ENCODE measurements at places on chromosomes 6 and 20.

GRCh38 chr6:167683028-167683862, 143.5 kb upstream of the AFDN start:
- DNase-seq = no peak

GRCh38 chr6:71031912-71032311, 75.1 kb upstream of the B3GAT2 start:
- no peak for DNase-seq

DNA sequence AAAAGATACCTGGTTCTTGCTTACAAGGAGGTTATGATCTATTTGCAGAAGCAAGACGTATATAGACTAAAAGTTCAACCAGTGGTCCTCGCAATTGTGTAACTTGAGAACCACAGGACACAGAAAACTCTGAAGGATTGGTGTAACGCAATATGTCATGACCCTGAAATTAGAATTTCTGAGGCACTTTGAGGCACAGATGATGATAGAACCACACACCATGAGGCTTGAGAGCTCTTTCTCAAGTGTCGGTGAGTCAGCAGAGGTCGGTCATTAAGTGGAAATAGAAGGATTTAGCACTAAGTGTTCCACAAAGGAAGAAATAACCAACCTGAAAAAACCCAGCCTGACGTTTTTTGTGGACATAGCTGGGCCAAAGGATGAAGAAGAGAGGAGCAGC, 15.3 kb upstream of the CCN2 start:
- DNase-seq = no peak

DNA sequence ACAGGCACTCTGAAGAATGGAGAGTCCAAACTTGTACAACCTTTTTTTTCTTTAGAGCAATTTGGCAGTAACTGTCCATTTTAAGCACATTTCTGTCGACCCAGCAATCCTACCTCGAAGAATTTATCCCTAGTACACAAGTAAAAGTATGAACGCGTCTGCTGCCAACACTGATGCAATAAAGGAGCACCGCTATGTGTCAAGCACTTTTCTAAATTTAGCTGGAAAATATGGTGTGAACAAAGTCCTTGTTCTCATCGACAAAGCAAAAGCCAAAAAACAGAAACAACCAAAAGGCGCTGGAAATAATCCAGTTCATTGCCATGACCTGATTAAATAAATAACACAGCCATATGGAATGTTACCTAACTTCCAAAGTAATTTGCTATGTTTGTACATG, 1.1 kb downstream of the DPM1 start:
- no peak for DNase-seq

GRCh38 chr6:29627755-29628418, 5.1 kb downstream of the GABBR1 start:
- DNase-seq = peak; percentile 58

DNA sequence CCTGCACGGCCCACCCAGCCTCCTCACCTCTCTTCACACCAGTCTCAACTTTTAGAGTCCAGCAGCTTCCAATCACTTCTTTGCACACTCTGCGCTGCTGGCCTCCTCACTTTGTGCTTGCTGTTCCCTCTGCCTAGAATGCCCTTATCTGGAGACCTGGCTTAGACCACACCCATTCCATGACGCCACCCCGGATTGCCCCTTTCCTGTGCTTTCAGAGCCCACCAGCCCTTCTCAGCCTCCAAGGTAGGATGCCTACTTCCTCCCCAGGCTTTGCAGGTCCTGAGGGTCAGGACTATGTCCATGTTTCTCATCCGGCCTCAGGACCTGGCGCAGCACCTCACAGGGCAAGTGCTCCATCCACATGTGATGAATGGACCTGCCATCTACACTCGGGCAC, 27.0 kb upstream of the AVP start:
- no peak for DNase-seq

GRCh38 chr20:44776980-44777379, 31.3 kb downstream of the KCNK15 start:
- no peak for DNase-seq

GRCh38 chr20:17379651-17380050, 151.5 kb downstream of the BFSP1 start:
- DNase-seq = no peak

DNA sequence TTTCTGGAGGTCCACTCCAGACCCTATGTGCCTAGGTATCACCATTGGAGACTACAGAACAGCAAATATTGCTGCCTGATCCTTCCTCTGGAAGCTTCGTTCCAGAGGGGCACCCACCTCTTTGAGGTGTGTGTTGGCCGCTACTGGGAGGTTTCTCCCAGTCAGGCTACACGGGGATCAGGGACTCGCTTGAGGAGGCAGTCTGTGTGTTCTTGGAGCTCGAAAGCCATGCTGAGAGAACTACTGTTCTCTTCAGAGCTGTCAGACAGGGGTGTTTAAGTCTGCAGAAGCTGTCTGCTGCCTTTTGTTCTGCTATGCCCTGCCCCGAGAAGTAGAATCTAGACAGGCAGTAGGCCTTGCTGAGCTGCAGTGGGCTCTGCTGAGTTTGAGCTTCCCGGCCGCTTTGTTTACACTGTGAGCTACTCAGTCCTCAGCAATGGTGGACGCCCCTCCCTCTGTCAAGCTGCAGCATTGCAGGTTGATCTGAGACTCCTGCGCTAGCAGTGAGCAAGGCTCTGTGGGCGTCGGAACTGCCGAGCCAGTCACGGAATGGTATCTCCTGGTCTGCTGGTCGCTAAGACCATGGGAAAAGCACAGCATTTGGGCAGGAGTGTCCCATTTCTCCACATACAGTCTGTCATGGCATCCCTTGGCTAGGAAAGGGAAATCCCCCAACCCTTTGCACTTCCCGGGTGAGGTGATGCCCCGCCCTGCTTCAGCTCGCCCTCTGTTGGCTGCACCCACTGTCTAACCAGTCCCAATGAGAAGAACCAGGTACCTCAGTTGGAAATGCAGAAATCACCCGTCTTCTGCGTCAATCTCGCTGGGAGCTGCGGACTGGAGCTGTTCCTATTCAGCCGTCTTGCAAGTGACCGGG, 32.5 kb upstream of the ASCC3 start:
- no peak for DNase-seq

DNA sequence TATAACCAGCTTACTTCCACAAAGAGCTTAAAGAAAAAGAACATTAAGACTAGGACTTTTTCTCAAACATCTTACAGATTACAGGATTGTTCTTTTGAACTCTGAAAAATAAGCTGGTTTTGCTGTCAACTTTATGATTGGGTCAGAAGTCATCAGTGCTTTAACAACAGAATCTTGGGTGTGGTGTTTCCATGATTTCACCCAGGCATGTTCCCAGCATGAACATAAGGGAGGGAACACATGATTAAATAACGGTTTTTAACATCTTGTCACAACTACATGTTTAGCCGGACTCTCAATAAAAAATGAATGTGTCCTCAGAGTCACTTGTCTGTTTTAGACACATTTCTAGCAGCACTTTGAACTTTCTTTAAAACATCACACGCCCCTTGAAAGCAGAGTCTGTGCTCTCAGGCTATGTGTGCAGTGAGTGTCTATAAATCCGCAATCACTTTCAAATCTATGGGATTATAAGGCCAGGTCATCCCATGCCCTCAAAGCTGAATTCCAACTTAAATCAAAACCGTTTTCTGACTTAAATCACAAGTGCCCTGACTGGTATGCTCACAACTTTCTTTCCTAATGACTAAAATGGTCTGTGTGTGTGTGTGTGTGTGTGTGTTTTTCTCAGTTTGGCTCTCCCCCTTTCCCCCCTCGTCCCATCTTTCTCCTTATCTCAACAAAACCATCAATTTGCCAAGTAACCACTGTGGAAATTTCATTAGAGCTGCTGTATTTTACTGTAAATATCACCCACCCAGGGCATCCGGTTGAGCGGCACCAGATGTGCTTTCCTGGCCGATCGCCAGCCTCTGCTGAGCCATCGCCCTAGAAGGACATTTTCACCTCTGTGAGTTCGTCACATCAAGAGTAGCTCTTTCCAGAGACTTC, 216.8 kb upstream of the DTNBP1 start:
- no peak for DNase-seq

GRCh38 chr6:108564178-108564577, 3.5 kb downstream of the FOXO3 start:
- DNase-seq = no peak

DNA sequence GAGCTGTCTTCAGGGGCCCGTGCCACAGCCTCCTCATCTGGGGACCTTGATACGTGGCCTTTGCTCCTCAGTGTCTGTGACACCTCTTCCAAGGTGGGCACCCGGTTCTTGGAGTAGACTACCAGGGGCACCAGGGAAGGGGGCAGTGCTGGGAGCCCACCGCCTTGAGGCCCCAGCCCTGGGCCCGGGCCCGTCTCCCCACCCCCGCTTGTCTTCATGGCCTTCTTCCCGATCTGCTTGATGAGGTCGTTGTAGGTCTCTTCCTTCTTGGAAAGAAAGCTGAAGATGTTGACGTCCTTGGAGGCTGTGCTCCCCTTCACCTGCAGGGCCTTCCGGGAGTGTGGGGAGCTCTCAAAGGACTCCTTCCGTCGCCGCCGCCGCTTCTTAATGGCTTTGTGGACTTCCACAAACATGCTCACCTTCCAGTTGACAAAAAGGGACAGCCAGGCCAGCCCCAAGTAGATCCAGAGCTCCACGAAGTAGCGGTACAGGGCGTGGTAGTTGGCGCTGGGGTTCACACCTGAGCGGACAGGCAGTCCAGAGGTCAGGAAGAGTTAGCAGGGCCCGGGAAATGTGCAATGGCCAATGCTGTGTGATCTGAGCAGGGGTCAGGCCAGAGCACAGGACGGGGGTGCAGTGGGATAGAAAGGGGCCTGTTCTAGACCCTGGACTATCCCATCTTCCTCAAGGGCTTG, 37.9 kb downstream of the KCNK5 start:
- no peak for DNase-seq

GRCh38 chr6:149988550-149989346, 25.0 kb downstream of the ULBP1 start:
- DNase-seq = no peak

DNA sequence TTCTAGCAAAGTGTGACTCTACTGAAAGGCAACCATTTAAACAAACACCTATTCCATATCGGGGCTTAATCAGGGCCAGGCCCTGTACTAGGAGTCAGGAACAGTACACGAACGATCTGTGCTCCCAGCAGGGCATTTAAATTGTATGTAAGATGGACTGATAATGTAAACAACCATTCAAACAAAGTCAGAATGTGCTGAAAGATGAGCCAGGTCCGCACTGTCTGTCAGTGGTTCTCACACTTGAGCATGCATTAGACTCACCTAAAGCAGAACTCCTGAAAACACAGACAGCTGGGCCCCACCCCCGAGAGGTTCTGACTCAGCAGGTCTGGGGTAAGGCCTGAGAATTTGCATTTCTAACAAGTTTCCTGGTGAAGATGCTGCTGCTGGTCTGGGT, 81.6 kb downstream of the PXDC1 start:
- no peak for DNase-seq

DNA sequence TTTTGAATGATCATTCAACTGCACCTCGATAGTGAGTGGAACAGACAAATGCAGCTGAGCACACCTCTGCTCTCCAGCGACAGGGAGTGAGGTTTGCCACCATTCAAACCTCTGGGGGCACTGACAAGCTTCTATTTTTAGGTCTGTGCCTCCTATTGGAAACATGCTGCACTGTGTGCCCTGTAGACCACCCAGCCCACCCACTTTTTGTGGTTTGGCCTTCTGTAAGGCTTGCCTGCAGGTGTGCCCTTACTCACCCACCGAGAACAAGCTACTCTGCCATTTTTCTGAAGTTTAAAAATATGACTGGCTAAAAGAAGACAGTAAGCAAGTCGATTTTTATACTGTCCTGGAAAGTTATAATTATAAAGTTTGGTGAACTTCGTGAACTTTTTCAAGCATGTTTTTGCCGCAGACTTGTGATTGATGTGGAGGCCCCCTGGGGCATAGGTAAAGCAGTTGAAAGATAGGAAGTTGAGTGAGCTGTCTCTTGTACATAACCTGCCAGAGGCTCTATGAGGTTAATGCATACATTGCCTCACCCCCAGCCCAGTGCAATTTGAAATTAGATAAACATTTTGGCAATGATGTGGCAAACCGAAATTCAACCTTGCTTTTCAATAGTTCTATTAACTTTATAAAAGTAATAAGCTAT, 53.8 kb downstream of the ADGRG6 start:
- DNase-seq = no peak

GRCh38 chr6:161963634-161964234, 689.9 kb upstream of the AGPAT4 start:
- DNase-seq = no peak

DNA sequence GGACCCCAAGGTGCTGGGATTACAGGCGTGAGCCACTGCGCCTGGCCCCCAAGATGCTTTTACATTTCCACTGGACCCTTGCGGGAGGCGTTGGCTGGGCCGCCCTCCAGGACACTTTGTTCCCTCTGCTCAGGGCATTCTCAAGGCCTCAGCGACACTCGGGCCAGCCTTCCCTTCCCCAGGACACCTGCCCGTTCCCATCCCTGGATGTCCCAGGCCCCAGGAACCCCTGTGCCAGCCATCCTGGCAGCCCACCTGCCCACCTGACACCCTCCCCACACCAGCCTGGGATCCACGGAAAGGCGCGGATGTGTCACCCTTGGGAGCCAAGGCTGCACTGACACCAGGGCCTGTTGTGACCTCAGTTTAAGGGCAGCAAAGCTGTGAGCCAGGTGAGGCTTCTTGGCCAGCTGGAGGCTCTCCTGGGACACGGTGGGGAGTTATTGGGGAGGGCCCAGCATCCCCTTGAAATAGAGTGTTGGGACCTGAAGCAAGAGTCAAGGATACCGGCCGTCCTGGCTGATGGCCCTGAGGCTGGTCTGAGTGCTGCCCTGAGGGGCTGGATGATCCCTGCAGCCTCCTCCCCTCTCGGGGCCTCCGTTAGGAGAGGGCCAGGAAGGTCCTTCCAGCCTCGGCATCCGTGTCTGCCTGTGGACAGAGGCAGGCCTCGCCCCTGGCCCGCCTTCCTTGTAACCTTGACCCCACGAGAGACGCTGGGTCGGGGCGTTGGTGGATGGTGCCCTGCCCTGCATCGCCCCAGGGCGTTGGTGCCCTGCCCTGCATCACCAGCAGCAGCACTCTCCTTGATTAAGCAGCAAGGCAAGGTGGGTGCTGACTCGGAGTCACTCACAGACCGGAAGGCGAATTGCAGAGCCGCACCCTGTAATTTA, 84.2 kb upstream of the BHLHE23 start:
- DNase-seq = no peak

GRCh38 chr20:61759286-61760065, 306.2 kb downstream of the TAF4 start:
- no peak for DNase-seq

- no peak for DNase-seq
Measured at GRCh38 chr6:20483887-20484497, 50.3 kb upstream of the CDKAL1 start.

- DNase-seq = no peak
Measured at GRCh38 chr6:32175322-32175710, 568 bp downstream of the AGPAT1 start.

GRCh38 chr6:90483116-90483839, 103.6 kb downstream of the MAP3K7 start:
- no peak for DNase-seq

DNA sequence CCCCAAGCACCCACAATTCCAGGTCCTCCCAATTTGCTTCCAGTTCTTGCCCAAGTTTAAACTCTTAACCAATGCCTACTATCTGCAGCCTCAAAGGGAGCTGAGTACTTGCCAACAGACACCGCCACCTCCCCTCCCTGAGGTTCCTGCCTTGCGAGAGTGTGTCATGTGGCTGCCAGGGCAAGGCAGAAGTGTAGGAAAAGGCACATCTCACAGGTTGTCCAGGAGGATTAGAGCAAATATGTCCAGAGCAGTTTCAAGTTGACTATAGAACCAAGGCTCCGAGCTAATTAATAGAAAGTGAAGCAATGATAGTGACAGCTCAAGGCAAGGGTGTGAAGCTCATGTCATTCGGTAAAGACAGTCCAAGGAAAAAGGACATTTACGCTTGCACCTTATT, 127.8 kb downstream of the ATXN1 start:
- DNase-seq = no peak

- DNase-seq = no peak
Measured at GRCh38 chr20:62522748-62523396, 47.1 kb upstream of the GATA5 start.
